ENCODE measurements at places on chromosomes 12 and 14.
A peak's percentile ranks its signal among the peaks of the same experiment; 100 is the strongest.

- no peak for DNase-seq
Observed at GRCh38 chr12:64609536-64610078, 688 bp upstream of the RASSF3 start.

DNA sequence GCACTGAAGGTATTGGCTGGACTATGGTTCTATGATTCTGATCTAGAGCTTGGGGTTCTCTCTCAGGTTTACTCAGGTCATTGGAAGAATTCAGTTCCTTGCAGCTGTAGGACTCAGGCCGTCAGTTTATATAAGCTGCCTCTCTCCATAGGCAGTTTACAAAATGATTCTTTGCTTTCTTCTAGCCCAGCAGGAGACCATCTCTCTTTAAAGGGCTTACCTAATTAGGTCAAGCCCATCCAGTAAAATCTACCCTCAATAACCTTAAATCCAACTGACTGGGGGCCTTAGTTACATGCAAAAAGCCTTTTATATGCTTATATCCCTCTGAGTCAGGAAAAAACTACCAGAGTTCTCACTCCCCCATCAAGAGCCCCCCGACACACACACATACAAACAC, 80.5 kb upstream of the GARIN6 start:
- no peak for DNase-seq

DNA sequence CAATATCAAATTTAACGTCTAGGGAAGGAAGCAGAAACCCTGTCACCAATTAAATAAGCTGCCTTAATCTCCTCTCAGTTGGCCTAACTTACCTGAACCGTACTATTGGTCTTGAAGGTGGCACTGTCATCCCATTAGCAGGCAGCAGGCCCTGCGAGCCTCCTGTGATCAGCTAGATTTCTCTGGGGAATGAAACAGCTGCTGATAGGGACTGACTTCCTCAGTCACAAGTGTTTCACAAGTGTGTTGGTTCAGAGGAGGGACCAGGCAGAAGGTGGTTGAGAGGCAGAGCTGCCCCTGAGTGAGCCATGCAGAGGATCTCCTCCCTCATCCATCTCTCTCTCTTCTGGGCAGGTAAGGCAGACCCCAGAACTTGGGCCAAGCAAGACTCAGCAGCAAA, 166.8 kb downstream of the DAD1 start:
- no peak for DNase-seq

- DNase-seq: no peak
Observed at GRCh38 chr12:31215518-31216232, 110.3 kb downstream of the SINHCAF start.

DNA sequence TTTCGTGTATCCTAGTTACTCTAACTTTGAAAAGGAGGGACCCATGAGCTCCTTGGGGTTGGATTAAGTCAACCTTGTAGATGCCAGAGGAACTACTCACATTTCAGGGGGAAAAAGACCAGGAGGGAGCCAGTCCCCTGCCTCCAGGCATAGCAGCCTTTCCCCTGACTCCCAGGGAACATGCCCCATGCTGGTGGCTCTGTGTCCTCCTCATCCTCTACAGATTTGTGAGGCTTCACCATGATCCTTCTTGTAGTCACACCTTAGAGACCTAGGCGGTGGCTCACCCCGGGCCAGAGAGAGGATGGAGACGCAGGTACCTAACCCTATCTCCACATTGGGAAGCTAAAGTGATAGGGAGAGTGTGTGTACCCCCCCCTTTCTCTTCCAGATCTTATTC, 16.0 kb upstream of the PPP1R1A start:
- no peak for DNase-seq

- peak; percentile 75 for DNase-seq
Observed at GRCh38 chr12:43957732-43958372, 122.0 kb downstream of the TMEM117 start.

GRCh38 chr14:40850191-40850590, 756.5 kb upstream of the LRFN5 start:
- DNase-seq: no peak

GRCh38 chr12:121405211-121405610, 5.3 kb downstream of the RNF34 start:
- DNase-seq: no peak

- DNase-seq: peak; percentile 52
Observed at GRCh38 chr14:100317912-100318808, 5.0 kb upstream of the SLC25A47 start.

GRCh38 chr14:54815016-54815415, 87.6 kb downstream of the GCH1 start:
- peak; percentile 68 for DNase-seq

- DNase-seq: no peak
Observed at GRCh38 chr12:131061041-131061806, 107.5 kb downstream of the ADGRD1 start.

DNA sequence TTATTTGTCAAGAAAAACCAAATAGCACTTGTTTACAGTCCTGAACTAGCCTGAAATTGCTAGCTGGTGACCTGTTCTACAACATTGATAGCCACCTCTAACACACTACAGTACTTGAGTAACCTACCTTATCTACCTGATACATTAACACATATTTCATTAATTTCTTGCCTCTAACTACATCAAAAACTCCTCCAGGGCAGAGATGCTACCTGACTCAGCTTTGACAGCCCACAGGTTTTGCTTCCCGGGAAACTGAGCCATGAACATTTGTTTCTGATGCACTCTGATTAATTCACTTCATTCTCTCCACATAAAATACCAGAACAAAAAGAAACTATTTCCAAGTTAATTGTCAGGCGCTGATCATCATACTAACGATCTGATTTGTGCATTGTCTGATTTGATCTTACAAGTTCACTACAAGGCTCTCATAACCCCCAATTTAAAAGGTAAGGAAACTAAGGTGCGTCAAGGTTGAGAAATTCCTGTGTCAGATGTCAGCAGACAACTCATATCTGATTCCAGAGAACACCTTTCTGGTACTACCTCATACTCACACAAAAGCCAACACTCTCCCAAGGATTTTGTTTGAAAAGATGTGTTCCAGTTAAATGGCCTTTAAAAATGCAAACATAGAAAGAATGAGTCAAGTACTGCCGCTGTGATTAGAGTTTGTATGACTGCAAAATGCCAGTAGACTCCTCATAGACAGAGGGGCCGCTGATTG, 768.7 kb downstream of the BCL11B start:
- DNase-seq: no peak

DNA sequence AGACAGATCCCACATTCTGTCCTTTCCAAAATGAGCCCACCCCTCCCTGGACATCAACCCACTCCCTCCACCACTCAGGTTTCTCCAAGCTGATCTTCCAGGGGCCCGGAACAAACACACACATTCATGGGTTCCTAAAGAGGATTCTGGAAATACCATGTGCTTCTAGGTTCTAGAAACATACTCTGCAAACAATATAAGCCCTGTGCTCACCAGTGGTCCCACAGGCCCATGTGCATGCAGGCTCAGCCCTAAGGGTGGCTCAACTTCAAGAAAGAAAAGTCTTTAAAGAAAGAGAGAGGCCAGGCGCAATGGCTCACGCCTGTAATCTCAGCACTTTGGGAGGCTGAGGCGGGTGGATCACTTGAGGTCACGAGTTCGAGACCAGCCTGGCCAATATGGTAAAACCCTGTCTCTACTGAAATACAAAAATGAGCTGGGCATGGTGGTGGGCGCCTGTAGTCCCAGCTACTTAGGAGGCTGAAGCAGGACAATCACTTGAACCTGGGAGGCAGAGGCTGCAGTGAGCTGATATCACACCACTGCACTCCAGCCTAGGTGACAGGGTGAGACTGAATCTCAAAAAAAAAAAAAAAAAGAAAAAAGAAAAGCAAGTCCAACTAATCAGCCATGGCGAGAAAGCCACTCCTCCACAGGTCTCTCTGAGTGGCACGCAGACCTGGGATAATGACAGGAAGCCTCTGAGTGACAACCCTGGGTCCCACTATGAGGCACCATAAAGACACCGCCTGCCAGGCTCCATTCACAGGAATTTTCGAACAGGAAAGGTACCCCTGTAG, 59.5 kb upstream of the PNMA1 start:
- DNase-seq: no peak

DNA sequence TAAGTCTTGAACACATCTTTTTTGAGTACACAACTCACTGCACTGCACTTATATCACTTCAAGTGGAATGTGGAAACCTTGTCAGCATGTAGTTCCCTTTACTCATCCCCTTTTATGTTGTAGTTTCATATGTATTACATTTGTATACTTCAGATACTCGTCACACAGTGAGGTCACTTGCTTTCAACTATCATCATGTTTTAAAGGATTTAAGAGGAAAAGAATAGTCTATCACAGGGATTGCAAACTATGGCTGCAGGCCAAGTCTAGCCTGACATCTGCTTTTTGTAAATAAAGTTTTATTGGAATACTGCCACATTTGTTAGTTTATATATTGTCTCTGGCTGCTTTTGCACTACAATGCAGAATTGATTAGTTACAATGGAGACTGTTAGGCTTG, 24.3 kb downstream of the CNOT2 start:
- DNase-seq: peak; percentile 67

- DNase-seq: no peak
Observed at GRCh38 chr12:52235822-52236361, 2.8 kb downstream of the KRT7 start.

GRCh38 chr14:35535483-35536112, 1.6 kb downstream of the INSM2 start:
- DNase-seq: no peak

- DNase-seq: no peak
Observed at GRCh38 chr14:90287791-90288190, 31.4 kb downstream of the PSMC1 start.

DNA sequence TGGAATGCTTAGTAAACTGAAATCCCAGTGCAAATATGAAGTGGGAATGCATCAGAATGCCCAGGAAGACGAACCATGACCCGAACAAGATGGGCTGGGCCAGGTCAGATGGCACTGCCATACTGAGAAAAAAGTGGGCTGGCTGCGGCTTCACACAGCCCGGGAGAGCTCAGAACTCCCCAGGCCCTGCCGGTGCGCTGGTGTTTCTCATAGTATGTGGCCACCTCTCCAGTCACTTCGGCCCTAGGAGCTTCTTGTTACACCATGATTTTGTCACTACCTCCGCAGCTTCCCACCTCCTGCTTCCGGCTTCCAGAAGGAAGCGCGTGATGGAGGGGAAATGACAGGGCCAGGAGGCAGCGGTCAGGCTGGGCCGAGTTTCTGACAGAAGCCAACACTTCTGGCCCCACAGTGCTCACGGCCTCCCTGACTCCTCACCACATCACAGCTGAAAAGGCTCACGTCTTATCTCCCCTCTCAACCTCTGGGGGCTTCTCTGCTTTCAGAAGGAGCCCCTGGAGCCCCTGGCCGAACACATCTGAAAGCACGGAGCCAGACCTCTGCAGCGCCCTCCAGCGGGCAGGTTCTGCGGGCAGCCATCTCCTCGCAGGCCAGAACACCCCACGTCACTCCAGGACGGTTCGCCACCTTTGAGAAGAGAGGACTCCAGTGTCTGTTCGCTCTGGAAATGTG, 30.7 kb downstream of the DAD1 start:
- no peak for DNase-seq

DNA sequence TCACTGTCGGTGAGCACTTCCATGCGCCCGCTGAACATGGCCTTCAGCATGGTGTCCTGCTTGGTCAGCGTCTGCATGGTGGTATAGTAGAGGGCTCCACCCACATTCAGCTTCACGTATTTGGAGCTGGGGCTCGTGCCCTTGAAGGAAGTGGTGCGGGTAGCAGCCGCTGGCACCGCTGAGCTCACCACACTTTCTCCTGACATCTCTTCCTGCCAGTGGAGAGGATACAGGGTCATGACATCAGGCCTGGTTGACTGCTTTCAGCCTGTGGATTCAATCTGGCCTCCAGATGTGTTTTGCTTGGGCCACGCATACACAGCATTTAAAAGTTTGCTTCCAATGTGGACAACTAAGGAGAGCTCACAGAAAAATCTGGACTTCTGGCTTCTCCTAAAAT, 7.6 kb downstream of the KCTD10 start:
- no peak for DNase-seq

DNA sequence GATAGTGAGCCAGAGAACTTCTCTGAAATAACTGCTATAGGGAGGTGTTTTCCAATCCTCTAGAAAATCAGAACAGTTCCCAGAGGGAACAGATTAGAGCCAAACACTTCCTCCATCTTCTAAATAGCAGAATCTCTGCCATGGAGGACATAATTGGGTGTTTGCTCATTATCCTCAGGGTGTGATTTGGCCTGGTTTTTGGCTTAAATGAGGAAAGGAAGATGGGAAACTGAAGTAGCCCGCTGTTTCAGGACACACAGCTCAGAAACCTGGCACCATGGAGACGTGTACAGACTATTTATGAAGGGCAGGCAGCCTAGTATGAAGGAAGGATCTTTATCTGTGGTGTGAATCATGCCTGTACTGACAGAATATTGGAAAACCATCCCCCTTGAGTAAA, 231.7 kb upstream of the PRKD1 start:
- peak; percentile 29 for DNase-seq

GRCh38 chr14:69591317-69591716, 16.6 kb upstream of the CCDC177 start:
- DNase-seq: no peak

DNA sequence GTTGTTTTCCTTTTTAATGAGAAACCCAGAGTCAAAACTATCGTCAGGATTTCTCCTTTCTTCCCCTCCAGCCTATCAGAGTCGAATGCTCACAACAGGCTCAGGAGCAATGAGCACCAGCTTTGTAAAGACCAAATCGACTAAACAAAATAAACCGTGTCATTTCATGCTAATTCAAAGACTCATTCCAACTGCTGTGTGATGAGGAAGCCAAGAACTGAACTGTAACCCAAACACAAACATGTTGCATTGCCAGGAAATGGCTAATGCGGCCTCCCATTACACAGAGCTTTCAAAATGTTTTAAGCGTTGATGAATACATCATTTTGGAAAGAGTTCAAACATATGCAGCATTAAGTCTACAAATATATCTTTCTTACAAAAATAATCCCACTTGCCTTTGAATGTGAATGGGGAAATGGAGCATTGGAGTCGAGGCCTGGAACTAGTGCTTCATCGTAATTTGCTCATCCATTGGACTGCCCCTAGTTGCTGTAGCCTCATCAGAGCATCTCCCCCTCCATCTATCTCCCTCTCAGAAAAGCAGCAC, 349.5 kb downstream of the GXYLT1 start:
- DNase-seq: peak; percentile 14

- peak; percentile 65 for DNase-seq
Observed at GRCh38 chr14:24013654-24014514, 25.2 kb downstream of the DHRS4L2 start.

- DNase-seq: no peak
Observed at GRCh38 chr14:94421316-94421715, 31.3 kb downstream of the SERPINA11 start.

GRCh38 chr12:115817389-115817788, 460.1 kb downstream of the MED13L start:
- DNase-seq: no peak

DNA sequence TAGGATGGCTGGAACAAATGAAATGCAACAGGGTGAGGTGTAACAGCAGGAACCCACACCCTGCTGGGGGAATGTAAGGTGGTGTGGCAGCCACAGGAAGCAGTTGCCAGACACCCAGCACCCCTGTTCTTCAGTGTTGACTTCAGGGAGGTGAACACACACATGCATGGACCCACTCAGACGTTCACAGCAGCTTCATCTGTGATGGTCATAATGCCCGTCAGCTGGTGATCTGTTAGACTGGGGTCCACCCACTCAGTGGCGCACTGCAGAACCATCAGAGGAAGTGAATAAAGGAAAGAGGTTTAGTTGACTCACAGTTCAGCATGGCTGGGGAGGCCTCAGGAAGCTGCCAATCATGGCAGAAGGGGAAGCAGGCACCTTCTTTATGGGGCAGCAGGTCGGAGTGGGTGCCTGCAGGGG, 22.7 kb upstream of the TEX22 start:
- no peak for DNase-seq

GRCh38 chr14:102013669-102014200, 49.4 kb downstream of the DYNC1H1 start:
- DNase-seq: no peak

- DNase-seq: no peak
Observed at GRCh38 chr12:130322263-130322662, 15.4 kb upstream of the PIWIL1 start.

Measured in fibroblast of upper back skin (primary cell).